Activated CD4-positive, alpha-beta T cell treated with anti-CD3 and anti-CD28 coated beads for 24 hours (primary cell): ENCODE measurements at places on chromosomes 2 and 18.

GRCh38 chr2:62340994-62341484, 145.1 kb downstream of the B3GNT2 start:
- no peak for DNase-seq

DNA sequence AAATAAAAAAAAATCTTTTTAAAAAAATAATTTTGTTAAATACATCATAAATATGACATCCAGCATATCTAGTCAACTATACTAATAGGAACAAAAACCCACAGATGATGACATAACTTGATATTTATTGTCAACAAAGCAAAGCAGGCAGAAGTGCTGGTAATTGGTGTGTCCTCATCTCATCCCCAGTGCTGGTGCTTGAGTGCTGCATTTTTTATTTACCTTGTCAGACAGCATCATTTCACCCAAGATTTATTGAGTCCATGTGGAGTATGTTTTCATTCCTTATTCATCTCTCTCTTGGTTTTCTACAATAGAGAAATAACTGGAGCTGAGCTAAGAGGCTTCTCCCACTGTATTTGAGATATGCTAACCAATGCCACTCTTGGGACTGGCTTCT, 191.6 kb upstream of the SLC14A2 start:
- no peak for DNase-seq

GRCh38 chr2:55627915-55628314, 10.5 kb upstream of the PPP4R3B start:
- DNase-seq = no peak

DNA sequence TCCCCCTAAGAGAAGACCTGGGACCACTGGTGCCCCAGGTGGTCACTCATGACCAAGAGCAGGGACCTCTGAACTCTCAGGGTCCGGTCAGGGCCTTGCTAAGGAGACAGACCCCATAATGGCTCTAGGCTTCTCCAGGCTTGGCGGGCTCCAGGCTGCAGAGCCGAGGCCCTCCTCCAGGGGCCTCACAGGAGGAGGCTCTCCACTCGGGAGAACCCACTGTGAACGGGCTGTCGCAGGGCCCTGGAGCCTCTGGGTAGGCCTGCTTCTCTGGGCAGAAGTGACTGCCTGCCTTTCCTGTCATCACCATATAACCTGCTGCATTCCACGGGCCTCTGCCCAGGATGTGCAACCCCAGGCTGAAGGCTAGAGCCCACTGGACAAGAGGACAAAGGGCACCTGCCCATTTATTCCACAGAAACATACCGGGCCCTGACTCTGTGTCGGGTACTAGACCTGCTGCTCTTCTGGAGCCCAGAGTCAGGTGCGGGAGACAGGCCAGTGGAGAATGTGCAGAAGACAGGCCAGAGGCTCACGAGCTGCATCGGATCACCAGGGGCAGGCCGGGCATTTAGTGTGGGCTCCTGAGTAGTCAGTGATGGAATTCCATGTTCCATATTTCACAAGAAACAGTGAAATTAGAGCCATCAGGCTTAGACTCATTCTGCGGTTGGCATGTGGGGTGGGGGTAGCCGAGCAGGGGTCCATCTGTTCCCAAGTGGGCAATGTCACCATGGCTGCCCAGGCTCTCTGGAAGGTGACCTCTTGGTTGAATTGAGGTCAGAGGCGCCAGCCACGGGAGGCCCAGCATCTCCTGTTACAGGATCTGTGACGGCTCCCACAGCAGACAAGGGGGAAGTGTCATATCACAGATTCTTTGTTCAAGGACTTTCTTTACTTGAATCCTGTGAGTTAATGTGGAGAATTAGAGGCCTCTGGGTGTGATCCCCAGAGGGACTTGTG, 220.8 kb downstream of the SH3RF3 start:
- no peak for DNase-seq

DNA sequence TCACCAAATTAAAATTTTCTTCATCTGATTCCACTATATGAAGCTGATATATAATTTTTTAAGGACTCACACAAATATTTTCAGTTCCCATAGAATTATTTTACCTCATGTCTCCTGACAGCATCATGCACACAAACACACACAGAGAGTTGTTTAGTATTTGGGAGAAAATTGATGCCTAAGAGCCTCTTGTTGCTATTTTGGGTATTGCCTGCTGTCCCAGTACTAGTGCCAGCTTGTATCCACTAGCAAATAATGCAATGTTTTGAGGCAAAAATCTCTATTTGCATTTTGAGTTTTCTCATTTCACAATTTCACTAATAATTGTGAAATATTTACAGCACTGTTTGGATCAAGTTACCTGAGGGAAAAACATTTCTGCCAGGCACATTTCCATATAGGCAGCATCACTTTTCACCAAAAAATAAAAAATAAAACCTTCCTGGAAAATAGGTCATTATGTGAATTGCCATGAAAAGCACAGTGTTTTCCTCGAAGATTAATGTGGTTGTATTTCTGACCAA, 328.2 kb downstream of the KCNJ3 start:
- DNase-seq = no peak

DNA sequence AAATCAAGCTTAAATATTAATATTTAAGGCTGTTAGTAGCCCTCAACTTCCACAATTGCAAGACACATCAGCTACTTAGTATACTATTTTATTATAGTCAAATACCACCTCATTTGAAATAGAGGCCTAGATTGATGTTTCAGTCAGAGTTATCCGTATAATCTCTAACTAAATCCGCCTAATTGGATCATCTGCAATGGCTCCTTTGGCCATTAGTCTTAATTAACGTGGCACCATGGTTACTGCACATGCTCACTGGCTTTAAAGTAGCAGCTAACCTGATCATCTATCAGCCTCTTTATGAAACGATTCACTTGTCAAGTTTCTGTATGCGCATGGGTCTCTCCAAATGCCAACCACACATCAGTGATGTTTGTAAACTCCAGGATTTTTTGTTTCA, 112.3 kb downstream of the COLEC12 start:
- DNase-seq = no peak

- no peak for DNase-seq
Measured at GRCh38 chr2:217218269-217219163, 358.7 kb upstream of the TNP1 start.

DNA sequence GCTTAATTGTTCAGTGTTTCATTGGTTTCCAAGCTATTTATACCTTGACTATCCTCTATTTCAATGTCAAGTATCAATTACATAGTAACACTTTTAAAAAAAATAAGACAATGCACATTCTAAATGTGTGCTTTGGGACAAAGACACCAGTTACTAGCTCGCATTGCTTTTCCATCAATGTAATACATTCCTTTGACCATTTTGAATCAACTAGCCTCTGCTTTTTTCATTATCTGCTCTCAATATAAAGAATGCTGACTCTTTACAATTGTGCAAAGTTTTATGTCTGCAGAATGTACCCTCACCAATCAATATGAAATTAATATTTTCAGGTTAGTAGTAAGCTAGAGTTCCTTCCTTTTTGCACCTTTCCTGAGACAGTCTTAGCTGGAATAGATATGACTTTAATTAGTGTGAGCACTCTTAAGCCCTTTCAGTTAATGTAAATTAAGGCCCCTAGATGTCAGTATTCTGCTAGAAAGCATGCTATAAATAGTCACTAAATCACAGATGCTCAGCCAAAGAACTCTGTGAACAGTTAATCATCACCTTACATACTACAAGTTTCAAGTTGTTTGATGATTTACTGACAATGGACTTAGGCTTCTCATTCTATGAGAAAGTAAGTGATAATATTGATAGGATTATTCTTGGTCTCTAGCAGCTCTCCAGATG, 413.6 kb downstream of the PTH2R start:
- DNase-seq = no peak

DNA sequence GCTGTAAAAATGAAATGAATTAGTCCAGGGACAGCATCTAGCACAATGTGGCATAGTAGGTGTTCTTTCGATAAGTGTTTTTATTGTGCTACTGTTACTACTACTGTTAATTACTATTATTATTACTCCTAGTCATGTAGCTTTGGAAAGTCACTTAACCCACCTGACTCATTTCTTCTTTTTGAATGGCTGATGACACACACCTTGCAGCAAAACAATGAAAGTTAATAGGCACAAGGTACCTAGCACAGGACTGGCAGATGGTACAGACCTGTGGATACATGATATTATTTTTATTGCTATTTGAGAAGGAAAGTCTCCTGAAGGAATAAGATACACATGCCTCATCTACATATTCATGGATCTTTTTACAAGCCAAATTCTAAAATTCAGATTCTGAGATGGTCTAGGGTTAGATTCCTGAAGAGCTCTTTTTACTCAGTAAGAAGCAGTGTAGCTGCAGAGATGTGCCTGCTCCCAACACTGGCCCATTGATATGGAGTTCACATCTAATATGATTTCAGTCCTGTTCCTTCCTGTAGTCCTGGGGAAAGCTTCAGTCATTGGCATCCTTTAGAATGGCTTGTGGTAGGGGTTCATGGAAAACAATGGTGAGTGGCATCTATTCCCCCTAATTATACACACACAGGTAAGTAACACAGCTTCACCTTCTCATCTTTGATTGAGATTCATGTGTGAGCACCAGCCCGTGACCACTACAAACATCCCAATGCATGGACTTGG, 7.9 kb upstream of the ERMN start:
- DNase-seq = no peak

- DNase-seq = no peak
Measured at GRCh38 chr18:50653402-50654093, 93.7 kb downstream of the MAPK4 start.

DNA sequence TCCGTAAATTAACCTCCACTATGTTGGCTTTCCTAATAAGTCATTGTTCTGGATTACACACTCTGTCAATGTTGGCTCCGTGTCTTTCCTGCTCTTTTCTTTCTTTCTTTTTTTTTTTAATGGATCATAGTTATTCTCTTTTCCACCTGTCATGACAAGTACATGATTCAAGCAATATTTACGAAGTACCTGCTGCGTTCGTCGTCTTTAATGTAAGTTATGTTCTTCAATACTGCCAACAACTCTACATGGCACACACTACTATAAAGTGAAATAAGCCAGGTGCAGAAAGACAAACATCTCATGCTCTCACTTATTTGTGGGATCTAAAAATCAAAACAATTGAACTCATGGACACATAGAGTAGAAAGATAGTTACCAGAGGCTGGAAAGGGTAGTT, 239.1 kb downstream of the SCG2 start:
- DNase-seq = no peak
